ENCODE measurements at places on chromosomes 1 and 21.

DNA sequence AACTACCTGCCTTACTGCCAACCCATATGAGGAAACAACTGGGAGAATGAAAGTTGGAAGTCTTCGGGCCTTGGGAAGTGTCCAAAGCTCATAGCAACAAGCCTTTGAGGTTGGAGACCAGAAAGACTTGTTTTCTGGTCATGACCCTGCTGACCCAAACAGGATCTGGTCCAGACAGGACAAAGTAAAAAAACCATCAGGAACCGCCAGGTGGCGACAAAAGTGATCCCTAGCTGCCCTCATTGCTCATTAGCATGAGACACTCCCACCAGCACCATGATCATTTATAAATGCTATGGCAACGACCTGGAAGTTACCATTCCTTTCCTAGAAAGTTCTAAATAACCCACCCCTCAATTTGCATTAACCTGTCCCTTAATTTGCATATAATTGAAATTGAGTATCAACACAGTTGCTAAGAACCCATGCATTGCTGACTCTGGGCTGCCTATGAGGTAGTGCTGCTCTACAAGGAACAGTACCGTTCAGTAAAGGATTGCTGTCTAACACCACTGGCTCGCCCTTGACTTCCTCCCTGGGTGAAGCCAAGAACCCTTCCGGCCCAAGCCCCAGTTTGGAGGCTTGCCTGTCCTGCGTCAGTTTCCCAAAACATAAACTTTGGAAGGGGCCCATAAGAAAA is 89.0 kb downstream of the URB2 start:
- DNase-seq: no peak

GRCh38 chr1:33633019-33633801 is 160.8 kb downstream of the ZSCAN20 start:
- DNase-seq: peak; percentile 96

- DNase-seq: no peak
These were observed 2.5 kb upstream of the ATF6 start for GRCh38 chr1:161763522-161764098.

GRCh38 chr21:15669247-15669646 is 60.5 kb upstream of the USP25 start:
- no peak for DNase-seq

- DNase-seq: peak; percentile 84
These were observed 6.7 kb downstream of the LMO4 start for GRCh38 chr1:87335175-87335884.

GRCh38 chr1:42462828-42463763 is at the start of gene CCDC30:
TSS of gene CCDC30 (plus strand) at chr1:42463286. CDS start at chr1:42480552, 17,266 bp downstream.
- DNase-seq: peak; percentile 96

- DNase-seq: no peak
These were observed 60.8 kb downstream of the FAM163A start for GRCh38 chr1:179803918-179804317.
